ENCODE measurements at places on chromosomes 5 and 9.

- no peak for DNase-seq
These were observed 42.1 kb upstream of the ZFAND5 start for GRCh38 chr9:72407114-72407513.

- DNase-seq = no peak
These were observed 209.6 kb upstream of the SLC30A5 start for GRCh38 chr5:68884144-68884754.

GRCh38 chr9:6126377-6126776 lies 89.2 kb upstream of the IL33 start:
- DNase-seq = no peak

DNA sequence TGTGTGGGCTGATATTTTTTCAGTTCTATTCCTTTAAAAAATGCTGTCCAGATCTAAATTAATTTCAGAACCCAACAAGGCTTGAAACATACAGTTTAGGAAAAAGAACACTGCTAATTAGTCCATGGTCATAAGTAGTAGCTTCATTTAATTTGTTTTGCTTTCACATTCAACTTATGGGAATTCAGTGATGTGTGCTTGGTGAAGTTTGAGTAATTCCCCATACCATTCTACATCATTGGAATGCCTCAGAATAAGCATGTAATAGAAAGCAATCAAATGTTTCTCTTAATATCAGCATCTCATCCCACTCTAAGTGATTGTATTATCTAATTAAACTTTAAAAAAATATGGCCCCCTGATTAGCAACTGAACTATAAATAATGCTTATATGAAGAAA lies 2.7 kb downstream of the CNTLN start:
- DNase-seq = no peak

GRCh38 chr5:73655521-73656160 lies 29.6 kb downstream of the ARHGEF28 start:
- no peak for DNase-seq

- no peak for DNase-seq
These were observed 30.4 kb downstream of the NUDT12 start for GRCh38 chr5:103532086-103532734.

DNA sequence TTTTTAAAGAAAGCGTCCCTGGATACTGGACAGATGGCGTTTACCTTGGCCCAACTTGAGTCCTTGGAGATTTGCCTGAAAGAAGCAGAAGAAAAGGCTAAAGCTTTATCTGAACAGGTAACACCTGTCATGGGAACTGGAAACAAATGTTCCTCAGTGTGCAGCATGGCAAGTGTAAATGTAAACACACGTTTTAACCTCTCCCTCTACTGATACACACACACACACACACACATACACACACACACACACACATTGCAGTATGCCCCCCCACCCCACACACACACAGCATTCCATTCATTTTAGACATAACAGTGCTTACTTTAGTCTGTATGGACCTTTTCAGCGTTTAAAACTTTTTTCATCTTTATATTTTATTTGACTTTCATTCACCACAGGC lies 51.1 kb downstream of the CCDC192 start:
- no peak for DNase-seq

- DNase-seq = no peak
These were observed 74.1 kb downstream of the SLF1 start for GRCh38 chr5:94692581-94692980.

GRCh38 chr5:121285801-121286521 lies 565.7 kb upstream of the FTMT start:
- DNase-seq = no peak

DNA sequence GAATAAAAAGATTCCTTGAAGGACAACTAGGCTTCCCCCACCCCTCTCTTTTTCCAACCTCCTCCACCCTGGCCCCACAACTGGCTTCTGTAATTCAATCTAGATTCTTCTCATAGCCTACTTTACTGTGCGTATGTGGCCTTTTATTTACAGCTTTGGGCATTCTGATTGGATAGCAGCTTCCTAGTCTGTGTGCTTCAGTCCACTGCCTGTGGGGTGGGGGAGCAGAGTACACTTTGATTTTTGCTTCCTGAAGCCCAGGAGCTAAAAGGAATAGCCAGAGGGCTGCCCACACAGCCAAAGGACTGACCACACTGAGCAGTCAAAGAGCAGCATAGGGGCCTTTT lies 30.4 kb downstream of the RUSC2 start:
- DNase-seq = no peak

All from CD4-positive, alpha-beta T cell treated with Interferon gamma for 1 hour (primary cell).